ENCODE measurements at places on chromosomes 1 and 21.
A peak's percentile ranks its signal among the peaks of the same experiment; 100 is the strongest.

- no peak for DNase-seq
These were observed 8.7 kb downstream of the ETS2 start for GRCh38 chr21:38814126-38815059.

- DNase-seq: no peak
These were observed 54.8 kb downstream of the OSBPL9 start for GRCh38 chr1:51671527-51672325.

- no peak for DNase-seq
These were observed 201.3 kb downstream of the GIPC2 start for GRCh38 chr1:78247079-78247478.

DNA sequence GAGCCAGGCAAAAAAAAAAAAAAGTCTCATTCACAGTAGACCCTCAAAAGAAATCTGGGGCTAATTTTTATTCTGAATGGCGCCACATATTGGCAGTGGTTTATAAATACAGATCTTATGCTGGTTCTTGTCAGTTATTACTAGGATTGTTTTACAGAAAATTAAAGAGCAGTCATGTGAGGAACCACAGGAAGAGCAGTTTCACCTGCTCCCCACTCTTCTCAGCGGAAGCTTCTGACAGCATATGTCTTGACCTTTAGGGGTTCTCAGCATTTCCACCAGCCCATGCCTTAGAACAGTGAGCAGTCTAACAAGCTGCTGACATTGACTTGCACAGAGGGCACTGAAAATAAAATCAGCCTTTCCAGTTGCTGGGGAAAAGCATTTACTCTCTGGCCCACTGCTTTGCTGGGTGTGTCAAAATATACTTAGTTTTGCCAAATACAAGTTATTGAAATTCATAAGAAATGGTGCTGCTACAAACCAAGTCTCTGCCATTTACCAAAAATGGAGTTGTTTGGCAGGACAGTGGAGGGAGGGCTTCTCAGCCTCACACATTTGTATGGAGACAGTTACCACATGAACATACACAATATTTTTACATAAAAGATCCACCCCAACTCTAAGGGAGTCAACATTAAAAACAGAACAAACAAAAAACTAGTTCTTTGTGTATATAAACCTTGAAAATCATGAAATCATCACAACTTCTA is 144.2 kb downstream of the SYT2 start:
- DNase-seq: peak; percentile 63

GRCh38 chr1:32990887-32991286 is 26.3 kb upstream of the RNF19B start:
- no peak for DNase-seq

DNA sequence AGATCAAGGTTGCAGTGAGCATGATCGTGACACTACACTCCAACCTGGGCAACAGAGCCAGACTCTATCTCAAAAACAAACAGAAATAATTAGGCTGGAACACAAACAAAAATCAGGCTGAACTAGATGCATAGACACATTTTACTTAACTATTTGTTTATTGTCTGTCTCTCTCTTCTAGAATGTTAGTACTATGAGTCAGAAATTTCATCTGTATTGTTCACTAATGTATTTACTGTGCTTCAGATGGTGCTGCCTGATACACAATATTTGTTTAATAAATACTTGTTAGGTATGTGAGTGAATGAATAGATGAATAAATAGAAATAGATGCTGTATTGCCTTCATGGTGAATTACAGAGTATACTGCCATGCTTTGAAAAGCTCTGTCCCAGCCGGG is 6.0 kb upstream of the LIN28A start:
- no peak for DNase-seq

DNA sequence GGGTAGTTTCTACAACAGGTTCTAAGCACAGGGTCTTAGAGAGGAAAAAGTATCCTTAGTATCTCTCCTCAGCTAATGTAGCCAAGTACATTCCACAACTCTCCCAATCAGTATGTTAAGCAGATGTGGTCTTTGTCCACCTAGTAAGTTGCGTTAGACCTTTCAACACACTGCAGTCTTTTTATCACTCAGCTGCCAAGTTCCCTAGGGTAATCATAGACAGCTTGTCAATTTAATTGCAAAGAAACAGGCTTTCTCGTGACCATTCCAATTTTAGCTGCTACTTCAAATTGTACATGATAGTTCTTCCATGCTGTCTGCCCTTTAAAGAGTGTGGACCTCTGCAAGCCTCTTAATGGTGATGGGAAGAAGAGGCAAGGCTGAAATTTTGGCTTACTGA is 211.8 kb upstream of the PKN2 start:
- no peak for DNase-seq

- no peak for DNase-seq
These were observed 88.5 kb downstream of the ASH1L start for GRCh38 chr1:155474146-155474545.

- DNase-seq: peak; percentile 55
These were observed 49.8 kb upstream of the RCC1 start for GRCh38 chr1:28456078-28456477.
